IgD-negative memory B cell (primary cell): ENCODE measurements at places on chromosomes 5 and 9. TPM values are rescaled to one million over a fixed set of nuclear protein-coding genes. Genes with fewer than 3 reads are reported as not detected.

The IL3 gene
- polyA plus RNA-seq = not detected

The PCDHA6 gene
- polyA plus RNA-seq = not detected

The PCDHA11 gene
- not detected for polyA plus RNA-seq

The FGF10 gene
- polyA plus RNA-seq = not detected

The HTR4 gene
- polyA plus RNA-seq = not detected

The MARCHF3 gene
- polyA plus RNA-seq = 31.7 TPM

The TESK1 gene
- polyA plus RNA-seq = 10.3 TPM

The INSL6 gene
- polyA plus RNA-seq = 0.38 TPM

The C5orf58 gene
- polyA plus RNA-seq = not detected

The FST gene
- not detected for polyA plus RNA-seq
